Cardiac muscle cell (in vitro differentiated cells and primary cell): ENCODE measurements at places on chromosomes 1 and 21. TPM values are rescaled to one million over a fixed set of nuclear protein-coding genes. Genes with fewer than 3 reads are reported as not detected.
A peak's percentile ranks its signal among the peaks of the same experiment; 100 is the strongest.

- DNase-seq: no peak
These were observed 176.2 kb downstream of the ROR1 start for GRCh38 chr1:63950023-63950422.

IQGAP3 gene
- polyA plus RNA-seq: 0.95 and 10.0 TPM in 2 replicates

GRCh38 chr1:82538876-82539275, 738.1 kb downstream of the ADGRL2 start:
- DNase-seq: peak; percentile 0

DNA sequence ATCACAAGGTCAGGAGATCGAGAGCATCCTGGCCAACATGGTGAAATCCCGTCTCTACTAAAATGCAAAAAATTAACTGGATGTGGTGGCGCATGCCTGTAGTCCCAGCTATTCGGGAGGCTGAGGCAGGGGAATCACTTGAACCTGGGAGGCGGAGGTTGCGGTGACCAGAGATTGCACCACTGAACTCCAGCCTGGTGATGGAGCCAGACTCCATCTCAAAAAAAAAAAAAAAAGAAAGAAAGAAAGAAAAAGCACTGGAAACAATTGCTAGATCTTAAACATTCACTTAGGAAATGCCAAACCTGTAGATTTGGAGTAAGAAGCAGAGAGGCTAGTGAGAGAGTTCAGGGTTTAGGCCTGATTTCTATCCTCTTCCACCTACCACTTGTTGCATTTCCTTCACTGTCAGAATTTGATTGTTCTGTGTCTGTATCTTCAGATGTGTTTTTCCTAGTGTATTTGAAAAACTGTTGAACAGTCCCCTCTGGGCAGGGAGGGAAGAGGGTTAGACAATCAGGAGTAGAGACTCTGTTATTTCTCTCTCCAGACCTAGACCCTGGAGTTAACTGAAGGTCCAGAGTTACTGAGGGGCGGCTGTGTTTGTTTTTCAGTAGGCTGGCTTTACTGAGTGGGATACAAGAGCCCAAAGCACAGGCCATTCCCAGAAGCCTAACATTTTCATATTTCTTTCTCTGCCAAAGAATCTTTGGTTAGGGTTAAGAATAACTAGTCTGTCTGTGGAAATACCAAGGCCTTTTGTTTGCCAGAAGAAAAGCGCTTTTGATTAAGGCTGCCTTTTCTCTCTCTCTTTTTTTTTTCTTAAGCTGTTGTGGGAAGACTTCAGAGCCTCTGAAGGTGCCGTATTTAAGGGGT, 31.1 kb upstream of the MACF1 start:
- no peak for DNase-seq

CYP4A11 gene
- polyA plus RNA-seq: not detected in 2 replicates
